ENCODE measurements at places on chromosomes 13 and 19.

DNA sequence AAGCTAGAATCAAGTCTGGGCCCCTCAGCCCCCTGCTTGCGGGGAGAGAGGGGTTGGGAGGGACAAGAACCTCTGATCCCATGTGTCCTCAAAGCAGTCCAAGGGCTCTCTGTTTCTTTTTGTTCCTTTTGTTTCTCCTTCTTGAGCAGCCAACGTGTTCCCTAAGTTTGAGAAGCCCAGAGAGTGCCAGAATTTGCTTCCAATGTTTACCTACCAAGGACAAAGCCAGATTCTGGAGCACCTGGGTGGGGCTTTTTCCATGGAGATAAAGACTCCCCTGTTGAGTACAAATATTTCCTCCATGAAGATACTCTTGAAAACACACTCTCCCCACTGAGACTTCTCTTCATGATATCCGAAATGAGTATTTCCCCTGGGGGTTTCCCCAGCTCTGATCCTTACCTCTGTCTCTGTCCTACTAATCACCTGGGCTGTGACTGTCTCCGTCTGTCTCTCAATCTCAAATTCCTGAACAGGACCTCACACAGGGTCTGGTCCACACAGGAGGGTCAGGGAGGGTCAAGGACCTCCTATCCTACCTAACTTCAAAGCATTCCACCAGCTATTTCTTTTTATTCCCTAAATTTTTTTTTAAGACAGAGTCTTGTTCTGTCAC is 27.4 kb downstream of the CD177 start:
- DNase-seq: no peak

DNA sequence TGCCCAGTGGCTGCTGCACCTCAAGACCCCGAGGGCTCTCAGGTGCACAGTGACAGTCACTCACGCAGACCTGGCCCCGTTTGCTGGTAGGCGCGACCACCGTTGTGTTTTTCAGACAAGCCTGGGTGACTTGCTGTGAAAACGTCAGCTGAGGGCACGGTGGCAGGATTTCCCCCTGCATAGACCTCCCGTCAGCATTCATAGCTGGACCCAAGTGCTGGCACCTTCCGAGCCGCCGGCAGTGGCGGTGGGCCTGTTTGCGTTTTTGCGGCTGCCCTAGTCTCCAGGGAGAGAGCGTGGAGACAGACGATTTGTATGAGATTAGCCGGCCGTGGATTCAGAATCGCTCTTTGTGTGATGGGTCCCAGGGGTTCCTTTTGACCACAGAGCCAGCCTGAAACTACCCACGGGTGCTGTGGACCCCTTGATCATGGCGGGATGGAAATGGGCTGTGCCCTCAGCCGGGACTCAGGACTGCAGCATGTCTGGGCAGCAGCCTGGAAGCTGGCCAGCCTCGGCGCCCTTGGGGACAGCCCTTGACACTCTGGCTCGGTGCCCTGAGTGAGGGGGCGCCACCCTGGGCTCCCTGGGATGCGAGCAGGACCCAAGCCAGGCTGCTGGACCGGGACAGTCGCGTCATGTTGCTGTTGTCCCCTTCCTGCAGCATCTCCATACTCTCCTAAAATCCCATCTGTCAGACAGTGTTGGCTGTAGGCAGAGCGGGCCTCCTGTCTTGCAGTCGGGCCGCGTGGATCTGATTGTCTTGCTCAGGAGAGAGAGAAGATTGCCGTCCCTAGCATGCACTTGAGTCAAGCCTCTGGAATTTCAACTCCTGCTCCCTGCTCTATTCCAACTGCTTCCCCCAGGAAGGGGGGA is 8.6 kb downstream of the KDM4B start:
- DNase-seq: no peak

GRCh38 chr13:91359631-91360030 is 12.1 kb downstream of the MIR17HG start:
- no peak for DNase-seq

DNA sequence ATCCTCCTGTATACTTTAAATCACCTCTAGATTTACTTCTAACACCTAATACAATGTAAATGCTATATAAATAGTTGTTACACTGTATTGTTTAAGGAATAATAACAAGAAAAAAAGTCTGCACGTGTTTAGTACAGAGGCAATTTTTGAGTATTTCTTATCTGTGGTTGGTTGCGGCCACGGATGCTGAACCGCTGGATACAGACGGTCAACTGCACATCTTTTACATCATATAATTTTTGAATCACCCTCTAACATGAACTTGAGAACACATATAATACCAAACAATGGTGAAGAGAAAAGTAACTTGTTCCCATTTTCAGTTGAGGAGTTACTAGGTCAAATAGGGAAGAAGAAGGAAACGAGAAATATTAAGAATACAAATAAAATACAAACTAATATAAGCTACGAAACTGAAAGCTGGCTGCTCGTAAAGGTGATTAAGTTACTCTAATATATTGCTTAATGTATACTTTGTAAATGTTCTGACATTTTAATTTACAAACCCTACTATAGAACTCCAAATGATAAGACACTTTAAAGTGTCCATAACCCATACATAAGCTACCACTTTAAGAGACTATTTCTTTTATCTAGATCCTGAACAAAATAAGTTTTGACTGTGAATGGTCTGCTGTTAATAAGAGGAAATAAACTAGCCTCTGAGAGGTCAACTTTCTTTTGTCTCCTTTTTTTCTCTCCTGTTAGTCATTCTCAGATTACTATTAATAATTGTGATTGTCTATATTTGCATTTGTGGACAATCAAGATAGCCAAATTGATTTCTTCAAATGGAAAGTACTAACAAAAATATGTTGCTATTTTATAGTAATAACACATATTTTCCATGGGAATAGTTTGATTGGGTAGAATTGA is 457.4 kb downstream of the DIAPH3 start:
- DNase-seq: no peak

DNA sequence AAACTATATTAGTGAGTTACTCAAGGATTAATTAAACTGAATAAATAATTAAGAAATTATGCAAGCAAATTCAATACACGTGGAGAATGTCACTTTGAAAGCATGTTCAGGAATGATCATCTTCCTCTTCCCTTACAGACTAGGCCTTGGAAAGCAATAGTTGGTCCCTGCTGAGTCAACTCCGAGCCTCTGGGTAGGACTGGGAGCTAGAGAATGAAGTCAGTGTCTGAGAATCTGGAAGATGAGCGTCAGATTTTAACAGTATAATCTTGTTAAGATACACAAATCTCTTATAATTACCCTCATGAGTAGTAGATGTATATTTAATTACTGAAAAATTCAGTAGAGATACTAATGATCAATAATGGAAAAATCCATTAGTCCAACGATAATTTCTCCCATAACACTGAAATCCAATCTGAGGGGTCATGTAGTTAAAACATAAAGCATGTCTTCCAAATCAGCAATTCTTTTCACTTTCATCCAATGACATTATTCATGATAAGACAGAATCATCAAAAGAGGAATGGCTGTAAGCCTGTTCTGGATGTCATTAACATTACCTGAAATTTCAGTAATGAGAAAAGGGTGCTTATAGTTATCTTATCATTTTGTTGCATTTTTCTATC is 423.0 kb downstream of the DCT start:
- DNase-seq: no peak

- DNase-seq: peak; percentile 73
Observed at GRCh38 chr19:5048091-5048726, 79.3 kb downstream of the KDM4B start.

- peak; percentile 36 for DNase-seq
Observed at GRCh38 chr19:14370169-14370939, 10.9 kb upstream of the ADGRE5 start.

DNA sequence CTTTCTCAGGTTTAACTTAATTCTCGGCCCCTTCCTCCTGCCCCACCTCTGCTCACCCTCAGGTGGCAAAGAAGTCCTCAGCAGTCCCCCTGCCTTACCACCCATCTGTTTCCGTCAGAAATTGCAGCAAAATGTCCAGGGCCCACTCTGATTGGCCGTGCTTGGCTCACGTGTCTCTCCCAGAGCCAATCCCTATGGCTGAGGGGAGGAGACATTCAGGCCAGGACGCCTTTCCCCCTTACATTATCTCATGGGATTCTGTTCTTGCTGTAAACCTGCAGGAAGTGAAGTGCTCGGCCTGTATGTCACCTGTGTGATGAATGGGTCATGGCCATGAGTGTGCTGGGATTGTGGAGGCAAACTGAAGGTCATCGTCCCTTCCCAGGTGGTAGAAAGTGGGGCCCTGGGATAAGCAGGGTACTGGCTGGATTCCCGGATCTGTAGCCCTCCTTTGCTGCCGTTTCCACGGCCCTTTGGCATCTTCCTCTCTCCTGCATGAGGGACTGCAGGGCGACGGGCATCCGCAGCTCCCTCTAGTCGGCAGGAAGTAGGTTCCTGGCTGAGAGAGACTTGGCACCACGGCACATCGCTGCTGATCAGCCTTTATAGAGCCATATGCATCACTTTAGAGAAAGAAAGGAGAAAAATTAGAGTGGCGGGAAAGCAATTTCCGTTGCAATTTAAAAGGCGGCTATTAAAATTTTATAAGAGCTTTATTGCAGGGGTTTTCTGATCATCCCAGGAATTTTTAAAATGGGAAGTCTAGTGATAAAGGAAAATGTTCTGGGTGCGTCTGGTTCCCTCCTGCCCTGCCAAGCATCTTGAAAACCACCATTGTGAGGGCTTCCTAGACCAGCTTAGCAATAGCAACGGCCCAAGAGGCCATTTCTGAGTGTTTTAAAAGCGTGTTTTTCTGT is 118.2 kb downstream of the SIPA1L3 start:
- no peak for DNase-seq

GRCh38 chr19:10142701-10143375 is 23.1 kb upstream of the EIF3G start:
- DNase-seq: no peak

DNA sequence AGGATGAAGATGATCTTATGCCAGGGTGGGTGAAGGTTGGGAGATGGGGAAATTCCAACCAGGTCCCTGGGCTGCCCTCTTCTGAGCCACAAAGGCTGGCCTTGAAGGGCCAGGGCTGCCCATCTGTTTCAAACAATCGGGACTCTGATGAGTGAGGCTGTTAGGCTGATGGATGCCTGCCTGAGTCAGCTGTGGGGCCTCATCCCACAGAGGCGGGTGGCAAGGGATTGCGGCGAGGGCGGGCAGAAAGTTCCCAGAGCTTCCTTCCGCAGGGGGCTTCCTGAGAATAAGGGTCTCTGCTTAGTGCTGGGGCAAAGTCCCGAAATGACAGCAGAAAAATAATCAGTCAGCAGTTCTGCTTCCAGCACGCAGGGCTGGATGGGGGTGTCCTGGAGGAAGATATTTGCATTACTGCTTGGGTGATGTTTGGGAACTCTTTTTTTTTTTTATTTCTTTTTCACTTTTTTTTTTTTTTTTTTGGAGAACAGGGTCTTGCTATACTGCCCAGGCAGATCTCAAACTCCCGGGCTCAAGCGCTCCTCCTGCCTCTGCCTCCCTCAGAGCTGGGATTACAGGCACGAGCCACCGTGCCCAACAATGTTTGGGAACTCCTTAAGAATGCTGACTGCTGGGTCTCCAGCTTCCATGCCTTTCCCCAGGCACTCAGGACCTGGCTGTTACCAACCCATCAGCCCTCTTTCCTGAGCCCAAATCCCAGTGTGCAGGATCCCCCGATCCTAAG is 14.1 kb downstream of the SH3GL1 start:
- DNase-seq: no peak

GRCh38 chr19:11457115-11457514 is 21.7 kb downstream of the PRKCSH start:
- no peak for DNase-seq

DNA sequence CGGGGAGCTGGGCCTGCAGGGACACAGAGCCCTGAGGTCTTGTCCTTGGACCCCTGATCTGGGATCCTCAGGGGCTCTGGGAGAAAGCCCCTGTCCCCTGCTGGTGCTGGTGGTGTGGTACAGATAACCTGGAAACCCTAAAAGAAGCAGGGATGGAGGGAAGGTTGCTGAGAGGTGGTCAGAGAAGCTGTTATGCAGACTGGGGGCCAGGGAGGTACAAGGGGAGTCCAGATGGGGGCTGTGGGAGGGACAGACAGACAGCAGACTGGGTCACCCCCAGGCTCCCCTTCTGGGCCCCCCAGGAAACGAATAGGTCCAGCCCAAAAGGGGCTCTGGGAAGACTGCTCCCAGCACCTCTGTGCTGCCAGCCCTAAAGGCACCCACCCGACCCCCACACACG is 34.7 kb upstream of the PEPD start:
- no peak for DNase-seq

DNA sequence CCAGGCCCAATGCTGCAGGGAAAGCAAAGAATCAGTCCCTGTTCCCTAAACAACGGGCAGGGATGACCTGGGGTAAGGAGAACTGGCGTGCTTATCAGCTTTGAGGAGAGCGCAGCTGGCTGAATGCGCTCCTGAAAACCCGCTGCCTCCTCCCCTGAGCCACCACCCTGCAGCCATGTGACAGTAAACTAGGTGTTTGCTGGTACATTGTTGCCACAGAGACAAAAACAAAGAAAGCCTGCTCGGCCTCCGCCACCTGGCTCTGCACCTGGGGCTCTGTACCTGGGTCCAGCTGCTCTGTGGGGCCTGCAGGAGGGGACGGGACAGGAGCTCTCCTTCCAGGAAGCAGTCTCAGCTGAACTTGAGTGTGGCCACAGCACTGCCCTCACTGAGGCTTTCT is 21.8 kb downstream of the MCF2L start:
- DNase-seq: no peak

- DNase-seq: peak; percentile 70
Observed at GRCh38 chr13:99281811-99282263, 23.7 kb upstream of the GPR18 start.

- DNase-seq: no peak
Observed at GRCh38 chr13:77692746-77693448, 4.6 kb upstream of the SLAIN1 start.

DNA sequence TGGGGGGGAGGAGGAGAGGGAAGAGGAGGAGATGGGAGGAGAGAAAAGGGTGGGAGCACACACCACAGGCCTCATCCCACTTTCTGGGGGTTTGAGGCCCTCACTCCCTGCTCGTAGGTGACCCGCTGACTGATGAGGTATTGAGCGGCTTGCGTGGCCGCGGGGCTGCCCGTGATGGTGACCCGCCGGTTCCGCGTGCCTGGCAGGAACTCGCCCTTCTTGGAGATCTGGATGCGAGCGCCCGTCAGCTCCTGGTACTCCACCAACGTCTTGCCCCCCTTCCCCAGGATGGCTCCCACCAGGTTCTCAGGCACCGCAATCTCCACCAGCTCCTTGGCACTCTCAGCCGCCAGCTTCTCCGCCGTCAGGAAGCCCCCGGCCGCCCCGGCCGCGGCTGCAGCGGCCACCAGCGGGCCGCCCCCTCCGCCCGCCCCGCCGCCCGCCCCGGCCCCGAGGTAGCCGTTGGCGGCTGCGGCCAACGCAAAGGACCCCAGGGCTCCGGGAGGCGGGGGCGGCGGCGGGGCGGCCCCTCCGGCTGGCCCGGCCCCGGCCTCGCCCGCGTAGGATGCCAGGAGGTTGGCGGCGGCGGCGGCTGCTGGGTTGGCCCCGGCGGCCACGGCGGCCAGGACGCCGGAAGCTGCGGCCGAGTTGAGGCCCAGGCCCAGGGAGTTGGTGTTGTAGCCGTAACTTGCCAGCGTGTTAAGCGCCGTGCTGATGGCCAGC is 25.4 kb upstream of the NANOS2 start:
- DNase-seq: no peak

- DNase-seq: no peak
Observed at GRCh38 chr19:11657307-11657706, 60.0 kb downstream of the ZNF627 start.

GRCh38 chr19:31671411-31672035 is 322.3 kb upstream of the TSHZ3 start:
- DNase-seq: no peak

Measured in activated CD4-positive, CD25-positive, alpha-beta regulatory T cell treated with anti-CD3 and anti-CD28 coated beads, Interleukin-2, amount 50 U/mL, for 72 hours (primary cell).